T47D (cell line): ENCODE measurements at places on chromosomes 1 and 21.

- DNase-seq, result no peak
These were observed 153.4 kb downstream of the PIGK start for GRCh38 chr1:77065693-77066342.

- DNase-seq, result no peak
These were observed 34.4 kb downstream of the NUCKS1 start for GRCh38 chr1:205715628-205716027.

DNA sequence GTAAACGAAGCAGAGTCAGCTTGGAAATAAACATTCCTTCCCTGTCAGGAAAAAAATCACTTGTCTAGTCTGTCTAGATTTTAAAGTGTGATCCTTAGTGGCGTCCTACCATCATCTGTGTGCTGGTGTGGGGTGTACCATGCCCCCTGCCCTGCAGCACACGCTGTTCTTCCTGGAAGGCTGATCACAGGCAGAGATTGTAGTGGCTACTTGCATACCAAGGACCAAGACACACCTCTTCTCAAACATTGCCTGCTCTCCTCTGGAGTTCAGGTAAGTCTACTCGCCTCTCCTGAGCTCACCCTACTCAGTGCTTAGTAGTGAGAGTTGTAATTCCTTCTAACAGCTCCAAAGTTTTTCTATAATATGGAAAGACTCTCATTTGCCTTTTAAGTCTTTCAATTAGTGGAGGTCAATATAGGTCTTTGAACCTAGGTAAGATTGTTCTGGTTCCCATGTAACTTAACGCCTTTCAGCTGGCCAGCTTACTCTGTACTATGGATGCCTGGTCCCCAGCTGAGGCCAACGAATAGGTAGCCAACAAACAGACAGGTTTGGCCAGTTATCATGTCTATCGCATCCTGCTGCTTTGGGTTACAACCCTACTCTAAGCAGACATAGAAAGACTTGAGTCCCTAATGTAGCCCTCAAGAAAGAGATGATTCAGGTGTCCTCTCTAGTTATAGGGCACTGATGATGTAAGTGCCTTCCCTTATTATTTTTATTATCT, 55.4 kb downstream of the XCL1 start:
- peak; percentile 92 for DNase-seq

DNA sequence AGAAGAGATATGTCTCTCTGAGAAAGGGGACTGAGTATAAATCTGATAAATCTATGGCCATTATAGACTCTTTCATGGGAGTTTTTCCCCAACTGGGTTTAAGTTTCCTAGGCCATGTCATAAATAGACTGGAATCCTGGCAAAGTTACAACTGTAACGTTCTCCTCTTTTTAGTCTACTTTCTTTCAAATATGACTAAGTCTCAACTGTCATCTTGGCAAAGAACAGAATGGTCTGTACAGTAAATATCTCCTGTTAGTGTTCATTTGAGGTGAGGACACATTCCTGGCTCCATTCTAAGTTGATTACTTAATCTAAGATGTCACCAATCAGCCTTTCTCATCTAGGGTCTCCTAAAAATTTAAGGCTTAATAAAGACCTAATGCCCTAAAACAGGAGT, 300.5 kb downstream of the BRINP2 start:
- no peak for DNase-seq

GRCh38 chr1:203278082-203278884, 27.0 kb upstream of the BTG2 start:
- no peak for DNase-seq

DNA sequence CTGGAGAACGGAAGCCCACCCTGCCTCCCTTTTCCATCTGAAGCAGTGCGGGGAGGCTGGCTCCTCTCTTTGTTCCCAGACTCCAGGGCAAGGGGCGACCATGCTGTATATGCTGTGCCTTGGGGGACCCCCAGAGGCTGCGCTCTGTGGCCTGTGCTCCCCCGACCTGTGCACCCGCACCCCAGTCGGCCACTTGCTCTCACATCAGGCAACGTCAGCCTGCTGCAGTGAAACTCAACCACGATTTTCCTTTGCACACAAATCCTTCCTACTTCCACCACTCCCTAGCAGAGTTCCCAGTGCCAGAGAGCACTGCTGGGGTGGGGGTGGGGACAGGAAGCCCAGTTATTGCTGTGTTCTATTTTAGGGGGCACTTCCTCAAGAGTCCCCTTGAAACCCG, 52.5 kb downstream of the SIM2 start:
- no peak for DNase-seq

- no peak for DNase-seq
These were observed 9.1 kb upstream of the CREG1 start for GRCh38 chr1:167562702-167563101.

DNA sequence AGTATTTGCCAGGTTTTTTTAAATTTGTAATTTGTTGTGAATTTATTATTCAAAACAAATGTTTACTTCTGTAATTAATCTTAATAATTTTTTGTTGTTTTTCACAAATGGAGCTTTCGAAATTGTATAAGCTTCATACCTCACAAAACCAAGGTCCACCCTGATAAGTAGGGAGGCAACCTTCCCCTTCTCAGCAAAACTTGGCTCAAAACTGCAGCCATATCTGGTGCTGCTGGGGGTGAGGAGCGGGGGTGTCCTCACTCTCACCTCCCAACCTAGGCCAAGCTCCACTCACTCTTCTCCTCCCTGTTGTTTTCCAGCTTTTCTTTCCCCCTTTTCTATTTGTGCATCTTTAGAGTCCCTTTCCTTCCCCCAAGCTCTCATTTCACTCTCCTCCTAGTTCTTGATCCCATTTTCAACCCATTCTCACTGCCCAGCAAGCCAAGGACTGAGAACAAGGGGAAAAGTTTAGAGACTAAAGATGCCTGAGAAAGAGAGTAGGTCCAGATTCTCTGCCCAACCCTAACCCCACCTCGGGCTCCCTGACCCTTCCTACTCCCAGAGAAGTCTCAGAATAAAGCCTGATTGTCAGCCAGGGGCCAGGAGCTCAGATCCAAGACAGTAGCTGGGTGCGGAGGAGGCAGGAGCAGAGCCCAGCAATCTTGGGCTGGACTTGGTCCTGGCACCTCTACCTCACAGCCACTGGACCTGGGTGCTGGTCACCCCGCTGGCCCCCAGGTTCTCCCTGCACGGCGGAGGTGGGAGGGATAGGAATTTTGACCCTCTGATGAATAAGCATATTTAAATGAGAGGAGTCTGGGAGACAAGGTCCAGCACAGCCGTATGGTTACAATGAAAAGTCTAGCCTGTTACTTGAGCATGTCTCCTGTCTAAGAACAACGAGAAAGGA, 8.3 kb upstream of the CFAP45 start:
- DNase-seq, result no peak

DNA sequence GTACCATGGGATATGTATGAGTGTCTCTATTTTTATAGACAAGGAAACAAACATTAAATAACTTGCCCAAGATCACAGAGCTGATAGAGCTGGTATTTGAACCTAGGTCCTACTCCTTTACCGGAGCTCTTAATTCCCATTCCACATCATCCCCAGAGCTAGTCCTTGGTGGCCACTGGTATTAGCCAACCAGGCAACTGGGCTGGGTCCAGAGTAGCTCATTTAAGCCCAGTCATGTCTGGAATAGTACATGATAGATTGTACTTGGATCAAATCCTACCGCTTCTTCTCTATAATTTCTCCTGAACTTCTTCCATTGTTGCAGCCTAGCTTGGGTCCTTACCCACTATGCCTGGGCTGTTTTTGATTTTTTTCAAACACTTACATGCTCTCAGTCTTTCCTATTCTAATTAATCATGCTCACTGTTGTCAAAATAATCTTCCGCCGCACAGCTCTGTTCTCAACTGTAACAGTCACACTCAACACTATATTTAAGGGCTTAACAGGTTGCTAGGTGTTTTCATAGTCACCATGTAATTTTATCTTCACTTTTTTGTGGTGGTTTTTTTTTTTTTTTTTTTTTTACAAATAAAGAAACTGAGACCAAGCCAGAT, 80.2 kb downstream of the COLGALT2 start:
- no peak for DNase-seq

- no peak for DNase-seq
These were observed 1.3 kb upstream of the LYST start for GRCh38 chr1:235867903-235868469.

- no peak for DNase-seq
These were observed 29.1 kb downstream of the SLC30A7 start for GRCh38 chr1:100924991-100925390.

DNA sequence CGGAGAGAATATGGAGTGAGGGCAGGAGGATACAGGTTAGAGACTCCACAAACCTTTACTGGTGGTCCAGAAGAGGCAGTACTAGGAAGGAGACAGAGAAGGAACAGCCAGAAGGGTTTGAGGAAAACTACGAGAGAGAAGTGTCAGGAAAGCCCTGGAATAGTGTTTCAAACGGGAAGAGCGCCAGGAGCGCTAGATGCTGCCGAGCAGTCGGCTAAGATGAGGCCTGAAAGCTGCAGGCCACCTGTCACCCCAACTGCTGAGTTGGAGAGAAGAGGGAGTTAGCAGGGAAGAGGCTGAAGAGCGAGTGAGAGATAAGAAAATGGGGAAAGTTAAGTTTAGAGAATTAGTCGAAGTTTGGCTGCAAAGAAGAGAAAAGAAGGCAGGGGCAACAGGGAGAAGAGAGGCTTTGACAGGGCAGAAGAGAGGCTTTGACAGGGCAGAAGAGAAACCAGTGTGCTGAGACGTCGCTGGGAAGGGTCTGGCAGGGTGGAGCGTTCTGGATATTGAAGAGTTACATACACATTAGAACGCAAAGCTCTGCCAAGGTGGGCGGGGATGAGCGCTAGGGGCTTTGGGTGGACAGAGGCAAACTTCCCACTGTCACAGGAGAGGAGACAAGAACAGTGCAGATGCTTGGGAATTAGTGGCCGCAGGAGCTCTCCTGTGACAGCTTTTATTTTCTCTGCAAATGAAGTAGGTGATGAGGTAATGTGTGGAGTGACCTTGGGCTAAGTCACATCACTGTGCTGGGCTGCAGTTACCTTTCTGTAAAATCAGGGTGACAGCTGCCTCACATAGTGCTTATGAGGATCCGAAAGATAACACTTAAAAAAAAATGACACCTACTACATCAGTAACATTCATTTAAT, 31.2 kb downstream of the PCSK9 start:
- no peak for DNase-seq

GRCh38 chr1:208965351-208965750, 618.2 kb upstream of the CAMK1G start:
- no peak for DNase-seq

DNA sequence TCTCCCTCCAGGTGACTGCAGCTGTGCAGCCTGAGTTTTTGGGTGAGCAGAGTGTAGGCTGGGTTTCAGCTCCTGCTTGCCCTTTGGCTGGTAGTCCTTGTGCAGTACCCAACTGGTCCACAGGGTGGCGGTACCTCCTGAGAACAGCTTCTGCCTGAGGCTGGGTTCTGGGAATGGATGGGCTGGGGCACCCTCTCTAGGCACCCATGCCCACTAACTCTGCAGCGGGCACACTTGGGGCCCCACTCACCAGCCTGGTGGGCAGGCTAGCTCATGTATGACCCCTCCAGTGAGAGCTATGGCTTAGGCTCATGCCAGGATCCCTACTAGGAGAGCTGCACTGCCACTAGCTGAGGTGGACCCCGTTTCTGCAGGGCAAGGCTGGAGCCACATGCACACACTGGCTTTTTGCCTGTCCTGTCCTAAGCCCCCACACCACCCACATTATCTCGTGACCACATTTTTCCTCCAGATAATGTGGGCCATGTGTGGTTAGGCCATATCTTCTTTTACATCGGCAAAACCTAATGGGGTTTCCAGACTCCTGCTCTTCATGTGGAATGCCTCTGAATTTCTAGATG, 15.5 kb upstream of the GSTM4 start:
- no peak for DNase-seq

DNA sequence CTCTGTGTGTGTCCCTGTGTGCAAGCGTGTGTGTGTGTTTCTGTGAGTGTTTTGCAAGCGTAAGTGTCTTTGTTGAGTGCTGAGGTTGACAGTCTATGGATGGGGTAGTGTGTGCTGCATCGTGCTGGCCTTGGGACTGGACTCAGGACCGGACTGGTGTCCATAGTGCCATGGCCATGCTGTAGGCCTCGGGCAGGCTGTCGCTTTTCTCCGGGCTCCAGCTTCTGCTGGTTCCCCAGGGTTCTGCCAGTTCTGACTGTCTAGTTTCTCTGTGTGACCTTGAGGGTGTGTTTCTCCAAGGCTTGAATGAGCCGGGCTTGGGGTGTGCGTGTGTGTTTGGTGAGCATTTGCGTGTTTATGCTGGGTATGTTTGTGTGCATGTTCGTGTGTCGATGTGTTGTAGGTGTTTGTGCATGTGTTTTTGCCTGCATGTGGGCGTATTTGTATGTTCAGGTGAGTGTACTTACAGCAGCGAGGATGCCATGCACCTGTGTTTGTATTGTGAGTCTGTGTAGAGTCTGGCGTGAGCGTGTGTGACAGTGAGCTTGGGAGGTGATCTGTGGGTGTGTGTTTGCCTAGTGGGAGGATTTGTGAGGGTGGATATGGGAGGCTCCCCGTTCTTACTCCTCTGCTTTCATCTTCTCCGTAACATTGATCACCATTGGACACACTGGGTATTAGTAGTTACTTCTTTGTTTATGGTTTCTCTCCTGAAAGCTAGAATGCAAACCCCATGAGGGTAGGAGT, 51.7 kb upstream of the POU3F1 start:
- no peak for DNase-seq

DNA sequence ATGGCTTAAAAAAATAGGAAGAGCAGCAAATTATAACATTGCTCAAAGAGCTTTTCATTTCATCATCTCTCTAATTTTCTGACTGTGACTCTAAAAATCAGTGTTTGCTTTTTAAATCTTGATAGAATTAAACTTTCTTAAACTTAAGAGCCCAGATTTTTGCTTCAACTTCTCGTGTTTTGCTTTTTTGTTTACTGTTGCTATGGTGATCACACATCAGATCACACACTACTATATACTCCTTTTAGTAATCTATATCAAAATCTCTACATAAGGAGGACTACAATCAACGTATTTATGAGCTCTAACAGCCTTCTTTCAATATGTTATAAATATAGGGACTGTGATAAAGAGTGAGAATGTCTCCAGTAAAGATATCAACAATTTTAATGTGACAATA, 537.3 kb downstream of the KCNT2 start:
- DNase-seq, result no peak

- DNase-seq, result no peak
These were observed 1.4 kb downstream of the TMEM54 start for GRCh38 chr1:32899586-32900296.

- no peak for DNase-seq
These were observed 25.6 kb downstream of the C1orf116 start for GRCh38 chr1:207006914-207007313.

GRCh38 chr1:234879147-234880080, 249.2 kb downstream of the TOMM20 start:
- no peak for DNase-seq

DNA sequence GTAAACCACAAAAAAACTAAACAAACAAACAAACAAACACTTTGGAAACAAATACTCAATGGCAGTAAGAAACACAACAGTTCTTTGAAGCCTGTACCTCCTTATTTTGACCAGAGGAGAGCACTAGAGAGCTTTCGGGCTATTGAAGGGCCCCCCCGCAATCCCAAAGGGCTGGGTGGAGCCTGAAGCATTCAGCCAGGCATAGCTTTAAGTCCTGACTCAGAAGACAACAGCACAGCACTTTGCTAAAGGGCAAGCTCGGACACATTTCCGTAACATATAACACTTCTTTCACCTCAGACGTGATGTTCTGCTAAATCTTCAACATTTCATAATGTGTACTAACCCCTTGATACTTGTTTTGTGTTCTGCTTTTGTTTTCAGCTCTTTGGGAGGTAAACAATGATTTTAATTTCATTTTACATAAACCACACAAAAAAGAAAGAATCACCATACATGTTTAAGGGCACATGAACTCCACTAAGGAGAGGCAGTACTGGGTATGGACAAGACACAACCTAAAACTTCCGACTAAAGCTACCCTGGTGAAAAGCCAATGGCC, 9.7 kb upstream of the SHCBP1L start:
- peak; percentile 92 for DNase-seq

- no peak for DNase-seq
These were observed 3.6 kb upstream of the MAP1LC3C start for GRCh38 chr1:242002510-242002909.
